Stimulated activated CD4-positive, alpha-beta T cell treated with anti-CD3 and anti-CD28 coated beads, TNF-alpha, amount 100 ng/mL, for 1 hour (primary cell): ENCODE measurements at places on chromosomes 16 and 17.

DNA sequence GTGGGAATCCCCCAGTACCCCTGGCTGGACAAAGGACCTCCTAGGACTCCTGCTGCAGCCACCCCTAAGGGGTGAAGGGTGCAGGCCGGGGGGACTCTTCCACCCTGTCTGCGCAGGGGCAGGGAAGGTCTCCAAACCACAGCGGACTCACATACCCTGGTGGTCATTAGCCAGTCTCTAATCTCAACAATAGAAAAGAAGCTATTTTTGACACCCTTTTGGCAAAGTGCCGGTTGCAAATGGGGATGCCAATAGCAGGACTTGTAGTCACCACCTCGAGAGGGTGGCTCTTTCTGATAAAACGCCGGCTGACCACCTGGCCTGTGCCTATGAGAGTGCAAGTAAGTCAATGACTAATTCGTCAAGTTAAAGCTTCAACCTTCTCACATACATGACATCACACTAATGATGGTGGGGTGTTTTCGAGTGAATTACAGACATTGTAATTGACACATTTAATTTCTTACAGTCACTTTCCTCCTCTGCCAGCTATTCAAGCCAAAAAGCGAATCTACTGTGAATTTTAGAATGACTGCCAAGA lies 23.1 kb upstream of the DNAH17 start:
- no peak for DNase-seq

- DNase-seq = no peak
Measured at GRCh38 chr16:15970202-15970601, 20.8 kb downstream of the ABCC1 start.

- no peak for DNase-seq
Measured at GRCh38 chr17:21167303-21167702, 40.5 kb downstream of the DHRS7B start.

DNA sequence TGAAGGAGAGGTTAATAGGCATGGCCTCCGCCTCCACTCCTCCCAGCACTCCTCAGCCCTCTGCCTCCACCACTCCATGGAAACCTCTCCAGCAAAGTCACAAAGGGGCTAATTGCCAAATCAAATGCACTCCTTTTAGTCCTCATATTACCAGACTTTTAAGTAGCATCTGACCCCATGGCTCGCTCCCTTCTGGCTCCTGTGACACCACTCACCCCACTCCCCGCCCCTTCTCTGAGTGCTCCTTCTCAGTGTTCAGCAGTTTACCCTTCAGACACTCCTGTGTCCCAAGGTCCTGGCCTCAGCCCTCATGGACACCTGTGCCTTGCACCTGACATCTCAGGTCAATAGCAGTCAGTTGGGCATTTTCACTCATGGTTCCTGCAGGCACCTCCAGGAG lies 243.5 kb upstream of the CCL2 start:
- DNase-seq = no peak

DNA sequence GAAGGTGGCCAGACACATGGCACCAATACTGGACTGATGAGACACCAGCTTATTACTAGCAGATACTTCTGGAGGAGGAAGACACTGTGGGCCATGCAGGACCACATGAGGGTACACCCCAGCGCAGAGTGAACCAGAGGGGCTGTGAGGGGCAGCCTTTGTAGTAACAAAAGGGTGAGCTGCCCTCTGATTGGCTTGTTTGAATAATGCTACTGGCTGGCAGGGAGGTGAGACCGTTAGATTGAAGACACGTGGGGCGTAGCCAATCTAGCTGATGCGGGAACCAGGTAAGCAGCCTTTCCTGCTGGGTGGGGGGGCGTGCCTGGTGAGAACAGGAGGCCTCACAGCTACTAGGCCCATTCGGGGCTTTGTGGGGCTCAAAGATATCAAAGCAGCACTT lies 102.8 kb upstream of the SEC14L1 start:
- DNase-seq = no peak

- DNase-seq = no peak
Measured at GRCh38 chr17:62790564-62790986, 17.5 kb downstream of the MARCHF10 start.

DNA sequence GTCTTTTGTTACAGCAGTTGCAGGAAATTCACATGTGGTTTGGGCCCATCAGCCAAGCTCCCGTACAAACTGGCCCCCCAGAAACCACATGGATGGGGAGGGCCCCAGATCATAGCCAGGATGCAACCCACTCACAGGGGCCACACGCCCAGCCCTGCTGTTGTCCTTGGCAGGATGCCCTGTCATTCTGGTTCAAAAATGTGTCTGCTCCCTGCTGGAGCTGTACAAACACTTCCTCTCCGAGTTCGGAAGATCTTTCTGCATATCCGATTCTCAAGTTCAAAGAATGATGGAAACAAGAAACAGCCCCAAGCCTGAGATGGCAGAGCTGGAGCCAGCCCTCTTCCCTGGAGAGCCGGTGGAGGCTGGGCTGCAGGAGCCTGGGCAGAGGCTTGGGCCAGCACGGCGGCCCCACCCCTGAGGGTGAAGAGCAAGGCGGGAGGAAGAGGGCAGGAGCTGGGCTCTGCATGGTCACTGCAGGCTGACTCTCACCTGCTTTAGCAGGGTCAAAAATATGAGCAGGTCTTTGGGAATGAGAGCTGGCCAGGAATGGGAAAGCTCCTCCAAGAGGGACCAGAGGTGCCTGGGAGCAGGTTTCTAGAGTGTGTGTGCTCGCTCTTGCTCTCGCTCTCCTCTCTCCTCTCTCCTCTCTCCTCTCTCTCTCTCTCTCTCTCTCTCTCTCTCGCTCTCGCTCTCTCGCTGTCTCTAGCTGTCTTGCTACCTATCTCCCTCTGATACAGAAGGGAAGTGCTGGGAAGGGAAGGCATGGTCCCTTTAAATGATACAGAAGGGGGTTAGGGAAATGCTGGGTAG lies 34.7 kb upstream of the ENPP7 start:
- DNase-seq = no peak

- no peak for DNase-seq
Measured at GRCh38 chr16:88830258-88830657, 18.5 kb upstream of the APRT start.

GRCh38 chr16:19481296-19481695 lies 40.6 kb downstream of the GDE1 start:
- no peak for DNase-seq

DNA sequence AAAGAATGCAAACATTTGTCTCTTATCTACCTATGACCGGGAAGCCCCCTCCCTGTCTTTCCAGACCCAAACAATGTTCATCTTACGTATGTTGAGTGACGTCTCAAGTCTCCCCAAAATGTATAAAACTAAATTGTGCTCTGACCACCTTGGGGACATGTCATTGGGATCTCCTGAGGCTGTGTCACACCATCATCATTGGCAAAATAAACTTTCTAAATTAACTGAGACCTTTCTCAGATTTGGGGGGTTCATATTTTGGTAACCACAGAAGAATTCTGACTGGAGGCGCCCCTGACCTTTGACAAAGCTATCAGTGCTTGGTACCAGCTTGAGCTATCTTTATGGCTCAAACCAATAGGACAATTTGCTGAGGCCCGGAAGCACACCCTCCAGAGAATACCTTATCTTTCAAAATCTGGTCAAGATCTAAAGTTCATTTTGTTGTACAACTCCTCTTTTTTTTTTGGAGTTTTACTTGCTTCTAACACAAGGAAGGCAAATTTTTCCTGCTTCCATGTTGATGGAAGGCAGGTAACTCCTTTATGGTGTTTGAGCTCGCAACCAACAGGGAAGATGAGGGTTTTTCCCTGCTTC lies 2.5 kb upstream of the LDHD start:
- no peak for DNase-seq

DNA sequence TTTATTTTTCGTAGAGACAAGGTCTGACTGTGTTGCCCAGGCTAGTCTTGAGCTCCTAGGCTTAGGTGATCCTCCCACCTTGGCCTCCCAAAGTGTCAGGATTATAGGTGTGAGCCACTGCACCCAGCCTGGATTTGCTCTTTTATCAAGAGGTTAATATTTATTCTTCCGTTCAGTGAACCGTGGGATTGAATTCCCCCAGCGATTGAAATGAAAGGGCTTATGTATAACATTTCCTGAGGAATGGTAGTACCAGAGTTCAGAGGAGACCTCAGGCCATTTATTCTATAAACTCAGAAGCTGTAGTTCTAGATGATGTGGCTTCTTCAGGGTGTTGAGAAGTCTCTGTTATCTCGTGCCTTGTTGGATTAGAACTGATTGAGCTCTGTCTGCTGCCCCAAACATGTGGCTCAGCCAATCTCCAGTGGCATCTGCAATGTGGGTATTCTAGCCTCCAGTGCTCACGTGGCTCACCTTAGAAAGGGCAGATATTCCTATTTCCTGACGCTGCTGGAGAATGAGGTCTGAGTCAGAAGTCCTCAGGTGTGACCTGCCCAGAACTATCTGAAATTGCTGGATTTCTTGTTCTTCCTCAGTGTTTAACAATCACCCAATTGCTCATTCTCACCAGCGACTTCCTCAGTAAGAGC lies 22.5 kb downstream of the HMOX2 start:
- no peak for DNase-seq

DNA sequence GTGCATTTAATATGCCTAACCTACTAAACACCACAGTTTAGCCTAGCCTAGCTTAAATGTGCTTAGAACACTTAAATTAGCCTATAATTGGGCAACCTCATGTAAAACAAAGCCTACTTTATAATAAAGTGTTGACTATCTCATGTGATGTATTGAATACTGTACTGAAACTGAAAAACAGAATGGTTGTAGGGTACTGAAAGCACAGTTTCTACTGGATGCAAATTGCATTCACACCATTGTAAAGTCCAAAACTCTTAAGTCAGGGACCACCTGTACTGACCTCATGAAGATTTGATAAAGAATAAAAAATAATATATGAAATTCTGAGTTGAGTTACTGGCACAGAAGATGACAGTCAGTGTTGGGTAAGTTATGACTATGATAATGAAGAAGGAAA lies 625.4 kb upstream of the SOX9 start:
- DNase-seq = no peak

DNA sequence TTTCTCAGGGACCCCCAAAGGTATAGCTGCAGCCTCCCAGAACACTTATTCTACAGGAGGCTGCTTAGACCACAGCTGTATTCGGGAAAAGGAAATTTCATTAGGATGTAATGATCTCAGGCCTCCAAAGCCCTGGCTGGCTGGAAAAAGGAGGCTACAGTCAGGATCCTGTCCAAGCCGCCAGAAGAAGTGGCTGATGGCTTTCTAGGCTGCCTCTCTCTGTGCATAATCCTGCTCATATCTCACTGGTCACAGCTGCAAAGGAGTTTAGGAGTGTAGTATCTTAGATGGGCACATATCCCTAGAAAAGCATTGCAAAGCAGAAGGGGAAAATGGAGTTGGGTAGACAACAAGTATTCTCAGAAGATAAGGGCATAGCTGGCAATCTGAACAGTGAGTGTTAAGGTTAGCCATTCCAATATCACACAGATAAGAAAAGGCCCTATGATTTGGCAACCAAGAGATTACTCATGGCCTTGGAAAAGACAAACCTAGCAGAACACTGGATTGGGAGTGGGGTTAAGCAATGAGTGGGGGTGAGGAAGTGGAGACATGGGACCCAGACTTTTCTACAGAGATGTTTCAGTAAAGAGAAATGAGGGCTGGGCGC lies 26.0 kb upstream of the PRKCA start:
- no peak for DNase-seq

DNA sequence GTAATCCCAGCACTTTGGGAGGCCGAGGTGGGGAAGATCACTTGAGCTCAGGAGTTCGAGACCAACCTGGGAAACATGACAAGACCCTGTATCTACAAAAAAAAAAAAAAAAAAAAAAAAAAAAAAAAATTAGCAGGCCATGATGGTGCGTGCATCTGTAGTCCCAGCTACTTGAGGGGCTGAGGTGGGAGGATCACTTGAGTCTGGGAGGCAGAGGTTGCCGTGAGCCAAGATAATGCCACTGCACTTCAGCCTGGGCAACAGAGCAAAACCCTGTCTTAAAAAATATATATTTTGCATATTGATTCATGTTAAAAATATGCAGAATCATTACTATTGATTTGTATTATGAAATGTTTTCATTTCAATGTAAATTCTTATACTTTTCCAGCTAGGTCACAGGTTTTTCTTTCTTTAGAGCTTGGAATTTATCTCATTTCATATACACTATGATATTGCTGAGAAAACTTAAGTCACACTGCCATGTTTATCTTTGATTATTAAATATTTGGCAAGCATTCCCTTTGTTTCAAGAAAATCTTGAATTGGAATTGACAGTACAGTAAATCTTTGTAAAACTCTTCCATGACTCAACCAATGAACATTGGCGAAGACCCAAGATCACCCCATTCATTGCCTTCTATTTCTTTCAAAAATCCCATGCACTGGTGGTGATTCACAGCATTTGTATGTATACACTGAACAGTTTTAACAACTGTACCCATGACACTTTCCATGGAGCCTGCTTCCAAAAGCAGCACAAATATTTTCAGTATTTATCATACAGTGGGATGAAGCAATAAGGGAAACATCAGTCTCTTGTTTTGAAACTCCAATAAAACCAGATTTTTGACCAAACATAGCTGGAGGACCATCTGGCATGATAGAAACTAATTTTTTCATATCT lies 83.5 kb upstream of the TNRC6A start:
- DNase-seq = no peak

- no peak for DNase-seq
Measured at GRCh38 chr16:65118871-65119270, 3.0 kb downstream of the CDH11 start.
